ENCODE measurements at places on chromosomes 1 and 21.
A peak's percentile ranks its signal among the peaks of the same experiment; 100 is the strongest.

DNA sequence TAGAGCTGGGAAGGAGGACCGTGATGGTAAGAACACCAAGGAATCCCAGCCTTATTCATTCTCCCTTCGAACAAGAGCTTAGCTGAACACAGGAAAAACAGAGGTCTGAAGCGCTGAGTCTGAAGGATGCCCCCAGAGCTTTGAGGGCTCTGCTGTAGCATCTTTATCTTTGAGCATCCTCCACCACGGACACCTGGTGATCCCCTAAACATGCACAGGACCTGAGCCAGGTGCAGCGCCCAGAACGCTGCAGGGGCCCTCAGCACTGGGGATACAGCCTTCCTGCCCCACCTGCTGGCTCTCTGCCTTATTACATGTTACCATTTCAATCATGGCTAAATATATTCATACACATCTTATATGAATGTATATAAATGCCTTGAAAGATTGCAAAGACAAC is 7.7 kb upstream of the GPATCH4 start:
- no peak overlapping the region for H3K27ac ChIP-seq
- H3K4me3 ChIP-seq, result no peak overlapping the region
- H3K36me3 ChIP-seq, result no peaks in the 10 kb centered on the region

DNA sequence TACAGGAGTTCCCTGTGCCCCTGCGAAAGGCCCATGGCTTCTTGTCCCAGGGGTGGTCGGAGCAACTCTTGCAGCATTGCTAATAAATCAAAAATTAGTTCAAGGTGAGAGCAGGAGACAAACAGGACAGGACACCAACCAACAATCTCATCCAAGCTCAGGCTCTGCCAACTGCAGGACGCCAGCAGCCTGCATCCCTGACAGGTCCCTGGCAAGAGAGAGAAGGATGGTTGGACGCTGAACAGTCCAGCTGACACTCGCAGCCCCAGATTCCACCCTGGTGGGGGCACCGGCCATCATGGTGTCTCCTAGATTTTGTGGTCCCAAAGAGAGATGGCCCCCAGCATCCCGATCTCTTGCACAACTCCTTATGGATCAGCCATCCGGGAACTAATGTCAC is 142.1 kb upstream of the VAMP3 start:
- no peak for DNase-seq
- peaks cover 3% of the 10 kb centered on the region for H3K27me3 ChIP-seq
- H3K4me3 ChIP-seq, result no peak overlapping the region
- no peaks in the 10 kb centered on the region for H3K4me1 ChIP-seq
- H3K27ac ChIP-seq, result no peak overlapping the region
- no peaks in the 10 kb centered on the region for H3K36me3 ChIP-seq

DNA sequence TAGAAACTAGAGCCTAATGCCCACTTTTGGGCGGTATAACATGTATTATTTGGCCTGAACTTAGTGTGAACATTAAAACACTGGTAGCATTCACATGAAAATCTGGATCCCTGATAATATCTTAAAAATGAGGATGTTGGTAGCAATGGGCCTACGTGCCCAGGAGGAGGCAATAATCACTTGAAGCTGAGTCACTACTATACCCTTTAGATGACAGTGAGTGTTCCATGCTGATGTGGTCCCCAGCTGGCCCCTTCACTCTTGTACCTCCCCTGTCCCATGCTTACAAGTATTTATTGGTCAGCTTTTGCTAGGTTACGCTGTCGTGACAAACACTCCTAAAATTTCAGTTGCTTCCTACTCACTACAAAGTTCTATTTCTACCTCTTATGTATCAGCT is 23.0 kb upstream of the POU2F1 start:
- no peak overlapping the region for H3K27ac ChIP-seq
- DNase-seq, result no peak
- peaks cover 7% of the 10 kb centered on the region for H3K27me3 ChIP-seq
- no peaks in the 10 kb centered on the region for H3K36me3 ChIP-seq
- H3K4me1 ChIP-seq, result peaks cover 4% of the 10 kb centered on the region

DNA sequence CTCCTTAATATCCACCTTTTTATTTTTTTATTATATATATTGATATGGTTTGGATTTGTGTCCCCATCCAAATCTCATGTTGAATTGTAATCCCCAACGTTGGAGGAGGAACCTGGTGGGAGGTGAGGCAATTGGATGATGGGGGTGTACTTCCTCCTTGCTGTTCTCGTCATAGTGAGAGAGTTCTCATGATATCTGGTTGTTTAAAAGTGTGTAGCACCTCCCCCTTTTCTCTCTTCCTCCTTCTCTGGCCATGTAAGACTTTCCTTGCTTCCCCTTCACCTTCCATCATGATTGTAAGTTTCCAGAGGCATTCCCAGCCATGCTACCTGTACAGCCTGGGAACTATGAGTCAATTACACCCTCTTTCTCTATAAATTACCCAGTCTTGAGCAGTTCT is 22.7 kb upstream of the CCSAP start:
- DNase-seq, result no peak
- no peak overlapping the region for H3K4me3 ChIP-seq
- peaks cover 33% of the 10 kb centered on the region for H3K27me3 ChIP-seq
- no peaks in the 10 kb centered on the region for H3K4me1 ChIP-seq
- no peak overlapping the region for H3K27ac ChIP-seq

GRCh38 chr1:49408346-49408745 is 615.4 kb downstream of the AGBL4 start:
- H3K4me1 ChIP-seq, result no peaks in the 10 kb centered on the region
- H3K27ac ChIP-seq, result no peak overlapping the region
- DNase-seq, result no peak

GRCh38 chr1:1075148-1075935 is 1.2 kb upstream of the RNF223 start:
- H3K4me1 ChIP-seq, result no peaks in the 10 kb centered on the region
- H3K4me3 ChIP-seq, result no peak overlapping the region
- H3K27me3 ChIP-seq, result no peaks in the 10 kb centered on the region
- no peaks in the 10 kb centered on the region for H3K36me3 ChIP-seq

- H3K36me3 ChIP-seq, result no peaks in the 10 kb centered on the region
- H3K27me3 ChIP-seq, result peaks cover 48% of the 10 kb centered on the region
- peak overlapping the region; percentile 57 for H3K4me3 ChIP-seq
- no peak overlapping the region for H3K27ac ChIP-seq
- peak; percentile 52 for DNase-seq
- peaks cover 16% of the 10 kb centered on the region for H3K4me1 ChIP-seq
Observed at GRCh38 chr1:89451011-89451410, 73.6 kb upstream of the LRRC8B start.

GRCh38 chr1:157001304-157001703 is 44.2 kb downstream of the ARHGEF11 start:
- H3K4me1 ChIP-seq, result no peaks in the 10 kb centered on the region
- H3K4me3 ChIP-seq, result no peak overlapping the region

GRCh38 chr1:207925210-207925609 is 14.3 kb upstream of the CD34 start:
- H3K4me1 ChIP-seq, result no peaks in the 10 kb centered on the region
- no peak for DNase-seq
- no peak overlapping the region for H3K27ac ChIP-seq
- H3K4me3 ChIP-seq, result no peak overlapping the region

DNA sequence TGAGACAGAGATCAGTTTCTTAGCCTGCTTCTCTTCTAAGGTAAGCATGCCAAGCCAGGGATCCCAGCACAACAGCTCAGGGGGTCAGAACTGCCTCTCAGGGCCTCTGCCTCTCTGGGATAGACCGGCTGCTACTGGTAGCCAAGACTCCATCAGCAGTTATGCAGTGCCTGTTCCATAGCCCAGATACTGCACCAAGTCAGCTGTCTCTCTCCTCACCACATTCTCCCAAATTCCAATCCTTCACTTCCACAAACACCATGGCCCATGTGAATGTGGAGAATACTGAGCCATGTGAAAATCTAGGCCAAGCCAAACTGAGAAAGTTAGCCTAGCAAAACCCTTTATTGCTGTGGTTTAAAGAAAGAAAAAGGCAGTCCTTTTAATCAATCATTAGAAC is 37.5 kb downstream of the CDC42BPA start:
- H3K27ac ChIP-seq, result no peak overlapping the region
- H3K36me3 ChIP-seq, result no peaks in the 10 kb centered on the region
- H3K4me1 ChIP-seq, result no peaks in the 10 kb centered on the region
- no peak overlapping the region for H3K4me3 ChIP-seq

DNA sequence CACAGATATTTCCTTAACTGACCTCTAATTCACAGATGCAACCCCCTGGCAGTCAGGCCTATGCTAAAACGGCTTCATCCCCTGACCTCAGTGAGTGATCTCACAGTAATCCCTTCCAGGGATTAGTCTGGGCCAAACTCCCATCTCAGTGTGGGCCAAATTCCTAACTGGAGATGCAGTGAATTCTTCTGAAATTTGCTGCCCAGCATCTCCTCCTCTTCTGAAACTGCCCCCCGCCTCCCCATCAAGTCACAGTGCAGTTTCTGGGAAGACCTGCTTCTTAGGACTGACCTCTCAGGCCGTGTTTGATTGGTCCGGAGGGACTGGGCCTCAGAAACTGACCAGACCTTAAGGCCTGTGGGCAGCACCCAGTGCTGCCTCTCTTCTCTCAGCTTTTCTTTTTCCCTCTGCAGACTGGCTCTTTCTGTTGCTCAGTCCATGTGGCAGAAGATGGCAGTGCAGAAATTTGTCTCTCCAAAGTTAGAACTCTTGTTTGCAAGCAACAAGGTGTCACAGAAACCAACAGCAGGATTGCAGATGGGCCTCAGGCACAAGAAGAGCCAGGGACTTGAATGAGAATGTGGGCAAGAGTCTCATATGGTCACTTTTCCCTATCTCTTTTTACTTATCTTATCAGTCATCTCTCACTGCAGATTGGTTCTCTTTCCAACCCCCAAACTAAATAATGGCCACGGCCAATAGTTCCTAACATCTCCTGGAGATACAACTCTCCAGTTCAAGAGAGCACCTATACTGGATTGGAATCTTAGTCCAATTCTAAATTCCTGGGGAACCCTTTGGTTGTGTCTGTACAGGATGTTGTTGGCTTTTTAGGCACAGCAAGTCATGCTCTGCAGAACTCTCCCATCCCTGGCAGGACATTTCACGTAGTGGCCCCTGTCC is 95.5 kb upstream of the RALGPS2 start:
- DNase-seq, result no peak
- no peaks in the 10 kb centered on the region for H3K4me1 ChIP-seq
- no peak overlapping the region for H3K4me3 ChIP-seq
- no peaks in the 10 kb centered on the region for H3K27me3 ChIP-seq

DNA sequence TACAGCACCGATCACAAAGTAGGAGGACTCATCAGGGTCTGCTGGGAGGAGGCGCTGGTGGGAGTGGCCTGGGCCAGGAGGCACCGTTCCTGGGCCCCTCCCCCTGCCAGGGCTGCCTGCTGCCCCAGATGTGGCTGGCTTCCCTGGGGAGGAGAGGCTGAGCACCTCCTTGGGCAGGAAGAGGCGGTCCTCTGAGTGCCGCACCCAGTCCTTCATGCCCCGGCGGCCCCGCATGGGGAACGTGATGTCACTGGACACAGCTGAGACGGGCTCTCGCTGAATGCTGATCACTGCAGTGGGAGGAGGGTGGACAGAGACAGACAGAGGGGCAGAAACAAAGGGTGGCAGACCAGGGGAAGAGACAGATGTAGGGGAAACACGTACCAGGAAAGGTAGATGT is 24.8 kb downstream of the ADGRB2 start:
- H3K4me3 ChIP-seq, result peak overlapping the region; percentile 54
- no peaks in the 10 kb centered on the region for H3K36me3 ChIP-seq
- no peaks in the 10 kb centered on the region for H3K27me3 ChIP-seq
- DNase-seq, result peak; percentile 24

- no peaks in the 10 kb centered on the region for H3K36me3 ChIP-seq
- H3K4me3 ChIP-seq, result no peak overlapping the region
- no peak overlapping the region for H3K27ac ChIP-seq
- H3K4me1 ChIP-seq, result no peaks in the 10 kb centered on the region
Observed at GRCh38 chr1:219945795-219946194, 17.4 kb upstream of the SLC30A10 start.

- H3K27me3 ChIP-seq, result peaks cover 4% of the 10 kb centered on the region
- peak; percentile 91 for DNase-seq
- H3K27ac ChIP-seq, result peak overlapping the region; percentile 96
- peaks cover 48% of the 10 kb centered on the region for H3K4me1 ChIP-seq
- peak overlapping the region; percentile 83 for H3K4me3 ChIP-seq
Observed at GRCh38 chr1:152047730-152048415, 11.1 kb upstream of the S100A11 start.

DNA sequence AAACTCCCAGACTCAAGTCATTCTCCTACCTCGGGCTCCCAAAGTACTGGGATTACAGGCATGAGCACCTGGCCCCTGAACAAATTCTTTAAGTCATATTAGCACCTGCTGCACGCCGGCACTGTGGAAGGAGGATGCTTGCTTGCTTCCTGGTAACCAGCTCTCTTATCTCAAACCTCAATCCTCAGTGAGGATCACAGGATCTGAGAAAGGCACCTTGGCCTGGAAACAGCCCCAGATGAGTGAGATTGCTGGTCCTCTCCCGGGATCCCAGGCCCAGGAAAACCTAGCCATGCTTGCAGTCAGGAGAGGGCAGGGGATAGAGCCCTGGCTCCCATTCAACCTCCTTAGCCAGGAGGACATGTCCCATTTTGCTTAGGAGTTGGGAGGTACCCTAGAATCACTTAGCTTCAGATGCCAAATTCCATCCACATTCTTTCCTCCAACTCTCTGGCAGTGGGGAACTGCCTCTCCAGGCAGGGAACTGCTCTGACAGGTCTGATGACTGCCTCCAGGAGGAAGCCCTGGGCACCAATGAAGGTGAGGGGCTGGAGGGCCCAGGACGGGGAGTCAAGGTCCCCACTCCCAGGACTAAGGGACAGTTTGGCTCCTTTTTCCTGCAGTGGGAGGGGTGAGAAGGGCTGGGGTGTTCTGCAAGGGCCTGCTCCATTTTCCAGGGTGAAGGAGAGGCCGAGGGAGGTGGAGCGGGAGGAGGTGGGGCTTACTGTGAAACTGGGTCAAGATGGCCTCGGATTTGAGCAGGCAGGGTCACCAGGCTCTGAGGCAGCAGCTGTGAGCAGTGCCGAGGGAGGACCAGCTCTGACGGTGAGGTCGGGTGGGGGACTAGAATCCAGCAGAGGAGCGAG is 9.5 kb downstream of the GPR37L1 start:
- DNase-seq, result no peak
- no peak overlapping the region for H3K27ac ChIP-seq
- H3K4me1 ChIP-seq, result no peaks in the 10 kb centered on the region
- no peak overlapping the region for H3K4me3 ChIP-seq
- peaks cover under 1% of the 10 kb centered on the region for H3K27me3 ChIP-seq

GRCh38 chr1:51504806-51505525 is 14.1 kb downstream of the EPS15 start:
- no peak overlapping the region for H3K27ac ChIP-seq
- H3K4me3 ChIP-seq, result no peak overlapping the region
- DNase-seq, result no peak
- peaks cover 9% of the 10 kb centered on the region for H3K4me1 ChIP-seq
